Prostate gland (tissue), 2 donors: ENCODE measurements at places on chromosomes 6 and 20. TPM values are rescaled to one million over a fixed set of nuclear protein-coding genes. Genes with fewer than 3 reads are reported as not detected.

RNF182 gene
- not detected for total RNA-seq

GMPR gene
- total RNA-seq, result 266 TPM

ADAM33 gene
- 18.2 TPM for total RNA-seq

CALHM5 gene
- 0.32 TPM for total RNA-seq

DNA sequence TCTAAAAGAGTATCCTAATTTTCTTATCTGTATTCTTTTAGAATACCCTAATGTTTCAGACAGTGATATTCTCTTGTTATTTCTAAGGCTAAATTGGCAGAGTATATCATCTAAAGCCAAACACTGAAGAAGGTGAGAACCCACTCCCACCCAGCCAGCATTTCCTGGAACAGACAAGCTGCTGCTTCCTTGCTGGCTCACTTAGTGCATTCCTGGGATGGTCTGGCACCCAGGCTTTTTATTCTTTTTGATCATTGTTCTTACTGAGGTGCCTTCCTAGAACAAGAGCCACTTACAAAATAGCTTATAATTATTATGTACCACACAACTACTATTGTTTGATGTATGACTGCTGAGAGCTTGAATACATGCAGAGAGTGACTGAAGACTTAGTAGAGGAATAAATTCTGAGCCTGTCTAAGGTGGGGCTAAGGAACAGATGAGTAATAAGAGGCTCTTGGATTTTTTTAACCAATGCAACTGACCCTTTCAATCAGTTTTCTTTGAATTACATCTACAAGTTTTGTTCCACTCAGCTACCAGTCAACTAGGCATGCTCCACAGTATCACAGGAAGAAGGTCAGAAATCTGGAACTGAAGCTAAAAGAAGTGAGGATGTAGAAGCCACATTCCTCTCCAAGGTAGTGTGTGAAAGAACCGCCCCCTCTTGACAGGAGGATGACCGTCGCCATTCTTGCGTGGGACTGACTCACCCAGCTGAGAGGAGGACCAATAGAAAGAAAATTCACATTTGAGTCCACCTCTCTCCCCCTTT lies 30.1 kb downstream of the PRPH2 start:
- no peaks in the 10 kb centered on the region for H3K4me1 ChIP-seq
- no peaks in the 10 kb centered on the region for H3K27me3 ChIP-seq

DNA sequence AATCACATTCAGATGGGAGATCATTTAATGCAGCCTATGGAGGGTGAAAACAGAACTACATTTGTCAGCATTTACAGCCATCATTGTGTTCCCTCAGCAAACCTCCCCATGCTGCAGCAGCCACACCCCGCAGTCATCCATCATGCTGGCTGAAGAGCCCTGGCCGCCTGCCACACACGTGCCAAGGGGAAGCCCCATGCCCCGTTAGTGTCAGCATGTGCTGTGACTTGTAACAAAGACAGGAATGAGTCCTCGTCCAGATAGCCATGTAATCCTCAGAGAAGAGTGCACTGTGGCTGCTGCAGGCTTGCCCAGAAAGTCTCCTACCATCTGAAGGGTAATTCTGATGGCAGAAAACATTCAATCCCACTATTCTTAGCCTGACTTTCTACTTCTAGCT lies 1097.8 kb downstream of the KIF16B start:
- no peaks in the 10 kb centered on the region for H3K36me3 ChIP-seq
- no peak overlapping the region for H3K4me3 ChIP-seq
- H3K27me3 ChIP-seq, result no peaks in the 10 kb centered on the region
- no peaks in the 10 kb centered on the region for H3K4me1 ChIP-seq
- H3K27ac ChIP-seq, result no peak overlapping the region
- DNase-seq, result peak; percentile 46

- H3K36me3 ChIP-seq, result no peaks in the 10 kb centered on the region
- H3K27ac ChIP-seq, result no peak overlapping the region
- no peak overlapping the region for H3K4me3 ChIP-seq
- H3K27me3 ChIP-seq, result no peaks in the 10 kb centered on the region
These were observed 9.3 kb upstream of the ARID1B start for GRCh38 chr6:156767603-156768467.

- H3K4me3 ChIP-seq, result no peak overlapping the region
- H3K4me1 ChIP-seq, result no peaks in the 10 kb centered on the region
- H3K36me3 ChIP-seq, result no peaks in the 10 kb centered on the region
- no peaks in the 10 kb centered on the region for H3K27me3 ChIP-seq
These were observed 42.0 kb downstream of the IRAK1BP1 start for GRCh38 chr6:78909391-78909790.

GRCh38 chr20:20492521-20493332 lies 124.8 kb downstream of the INSM1 start:
- H3K4me3 ChIP-seq, result no peak overlapping the region
- H3K4me1 ChIP-seq, result no peaks in the 10 kb centered on the region
- H3K27ac ChIP-seq, result no peak overlapping the region
- no peaks in the 10 kb centered on the region for H3K36me3 ChIP-seq
- no peak for DNase-seq

DNA sequence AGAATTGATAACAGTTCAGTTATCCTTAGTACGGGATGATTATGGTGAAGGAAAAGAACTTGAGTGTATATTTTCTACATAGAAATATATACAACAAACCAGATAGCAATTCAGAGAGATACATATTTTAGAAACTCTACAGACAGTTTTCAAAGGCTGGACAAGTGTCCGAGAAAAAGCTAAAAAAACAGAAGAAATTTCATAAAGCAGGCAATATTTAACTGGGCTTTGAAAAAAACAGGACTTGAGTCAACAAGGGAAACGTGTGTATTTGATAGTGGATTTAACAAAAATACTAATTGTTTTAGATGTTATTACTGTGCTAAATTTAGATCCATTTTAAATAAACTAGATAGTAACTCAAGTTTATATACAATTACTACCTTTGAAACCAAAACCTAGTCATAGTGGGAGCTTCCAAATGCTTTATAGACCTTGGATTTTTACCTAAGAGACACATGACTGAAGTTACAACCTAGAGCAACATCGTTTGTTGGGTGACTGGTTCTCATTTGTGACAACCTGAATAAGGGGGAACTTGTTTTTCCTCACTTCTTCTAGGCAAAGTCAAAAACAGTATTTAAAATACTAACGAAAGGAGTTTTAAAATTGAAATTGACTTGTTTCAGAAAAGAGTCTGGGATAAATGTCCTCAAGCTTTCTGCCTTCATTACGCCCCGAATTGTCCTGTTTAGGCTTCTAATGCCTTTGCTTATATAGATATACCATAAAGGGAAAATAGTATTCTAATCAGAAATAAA lies 116.7 kb upstream of the PRSS16 start:
- DNase-seq, result no peak
- no peaks in the 10 kb centered on the region for H3K27me3 ChIP-seq
- no peaks in the 10 kb centered on the region for H3K36me3 ChIP-seq

GRCh38 chr6:39685489-39685826 lies 39.8 kb downstream of the KIF6 start:
- no peak overlapping the region for H3K4me3 ChIP-seq
- no peak for DNase-seq
- no peaks in the 10 kb centered on the region for H3K36me3 ChIP-seq

- no peak for DNase-seq
- no peak overlapping the region for H3K4me3 ChIP-seq
- H3K27me3 ChIP-seq, result peaks cover 3% of the 10 kb centered on the region
- H3K27ac ChIP-seq, result no peak overlapping the region
- H3K4me1 ChIP-seq, result no peaks in the 10 kb centered on the region
These were observed 54.4 kb downstream of the PRR18 start for GRCh38 chr6:166253778-166254204.

DNA sequence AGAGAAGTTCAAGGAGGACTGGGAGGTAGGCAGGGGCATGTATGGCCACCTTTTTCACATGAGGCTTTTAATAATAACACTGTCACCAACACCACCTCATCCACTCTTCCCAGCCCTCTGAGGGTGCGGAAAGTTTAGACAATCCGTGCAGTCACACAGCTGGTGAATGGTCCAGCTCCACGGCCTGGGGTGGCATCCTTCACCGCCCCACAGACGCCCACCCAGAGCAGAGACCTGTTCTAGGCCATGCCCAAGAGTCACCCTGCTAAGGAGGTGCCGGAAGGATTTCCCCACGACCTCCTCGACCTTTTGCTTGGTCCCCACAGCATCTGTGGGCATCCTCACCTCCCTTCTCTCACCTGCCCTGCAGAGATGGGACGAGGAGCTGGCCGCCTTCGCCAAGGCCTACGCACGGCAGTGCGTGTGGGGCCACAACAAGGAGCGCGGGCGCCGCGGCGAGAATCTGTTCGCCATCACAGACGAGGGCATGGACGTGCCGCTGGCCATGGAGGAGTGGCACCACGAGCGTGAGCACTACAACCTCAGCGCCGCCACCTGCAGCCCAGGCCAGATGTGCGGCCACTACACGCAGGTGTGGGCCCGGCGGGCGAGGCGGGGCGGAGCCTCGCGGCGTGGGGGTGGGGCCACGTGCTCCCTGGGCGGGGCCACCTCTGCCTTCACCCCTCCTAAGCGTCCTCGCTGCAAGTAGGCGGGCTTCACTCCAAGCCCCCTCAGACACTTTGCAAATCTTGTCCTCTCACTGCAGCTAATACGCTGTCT lies 4.4 kb downstream of the PI16 start:
- H3K36me3 ChIP-seq, result no peaks in the 10 kb centered on the region
- H3K27ac ChIP-seq, result no peak overlapping the region
- H3K4me1 ChIP-seq, result no peaks in the 10 kb centered on the region
- H3K4me3 ChIP-seq, result no peak overlapping the region
- H3K27me3 ChIP-seq, result no peaks in the 10 kb centered on the region

DNA sequence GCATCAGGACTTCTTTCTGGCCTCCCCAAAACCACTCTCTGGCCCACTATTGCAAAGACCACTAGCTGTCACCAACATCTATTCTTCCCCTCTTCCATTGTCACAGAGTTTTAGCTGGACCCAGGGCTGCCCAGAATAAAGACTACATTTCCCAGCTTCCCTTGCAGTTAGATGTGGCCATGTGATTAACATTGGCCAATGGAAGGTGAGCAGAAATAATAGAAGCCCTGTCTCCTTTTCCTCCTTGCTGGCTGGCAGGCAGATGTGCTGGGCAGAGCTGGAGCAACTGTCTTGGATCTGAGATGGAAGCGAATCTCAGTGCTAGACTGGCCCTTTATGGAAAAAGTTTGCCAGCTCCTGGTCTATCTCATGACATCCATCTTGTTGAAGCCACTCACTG lies 97.0 kb downstream of the KCNB1 start:
- no peaks in the 10 kb centered on the region for H3K4me1 ChIP-seq
- DNase-seq, result no peak
- no peak overlapping the region for H3K4me3 ChIP-seq
- no peaks in the 10 kb centered on the region for H3K27me3 ChIP-seq
- no peaks in the 10 kb centered on the region for H3K36me3 ChIP-seq
- no peak overlapping the region for H3K27ac ChIP-seq

DNA sequence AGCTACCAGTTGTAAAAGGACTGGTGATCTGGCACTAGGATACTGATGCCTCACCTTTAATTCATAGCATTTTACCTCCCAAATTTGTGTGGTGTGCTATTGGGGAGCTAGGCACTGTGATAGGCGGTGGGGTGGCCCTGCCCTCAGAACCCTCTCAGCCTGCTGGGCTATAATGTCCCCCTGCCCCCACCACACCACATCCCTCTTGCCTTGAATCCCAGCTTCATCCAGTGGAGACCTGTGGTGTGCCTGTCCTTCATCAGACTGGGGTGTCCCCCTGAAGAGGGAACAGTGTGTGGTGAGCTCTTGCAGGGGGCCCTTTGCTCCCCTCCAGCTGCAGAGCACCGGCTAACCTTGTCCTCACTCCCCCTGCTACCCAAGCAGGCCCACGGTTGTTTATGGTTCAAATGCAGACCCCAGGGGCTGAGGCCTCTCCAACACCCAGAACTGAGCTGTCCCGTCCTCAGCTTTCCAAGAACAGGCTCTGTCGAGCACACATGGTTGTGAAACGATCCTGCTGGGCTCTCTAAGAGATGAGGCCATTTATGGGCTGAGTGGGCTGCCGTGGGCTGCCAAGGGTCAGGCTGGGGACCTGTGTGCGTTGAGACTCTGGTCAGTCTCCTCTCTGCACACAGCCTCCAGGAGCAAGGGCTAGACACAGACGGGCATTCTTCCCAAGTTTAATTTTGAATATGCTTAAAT lies 26.9 kb upstream of the VEGFA start:
- no peaks in the 10 kb centered on the region for H3K36me3 ChIP-seq
- H3K27me3 ChIP-seq, result no peaks in the 10 kb centered on the region
- H3K4me1 ChIP-seq, result peaks cover 12% of the 10 kb centered on the region
- DNase-seq, result no peak
- H3K27ac ChIP-seq, result peak overlapping the region; percentile 93

DNA sequence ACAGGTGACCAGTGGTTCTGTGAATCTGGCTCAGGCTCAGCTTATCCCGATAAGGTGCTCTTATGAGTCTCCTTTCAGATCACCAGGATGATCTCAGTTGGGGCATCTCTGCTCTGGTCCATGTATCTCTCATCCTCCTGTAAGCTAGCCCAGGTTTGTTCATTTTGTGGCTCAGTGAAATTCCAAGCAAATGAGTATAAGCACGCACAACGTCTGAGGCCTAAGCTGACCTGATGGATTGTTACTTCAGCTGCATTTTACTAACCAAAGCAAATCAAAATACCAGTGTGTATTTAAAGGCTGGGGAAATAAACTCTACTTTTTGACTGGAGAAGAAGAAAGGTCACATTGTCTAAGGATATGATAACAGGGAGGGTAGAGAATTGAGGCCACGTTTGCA lies 551.0 kb upstream of the BTBD3 start:
- DNase-seq, result no peak
- no peak overlapping the region for H3K27ac ChIP-seq
- no peaks in the 10 kb centered on the region for H3K27me3 ChIP-seq
- H3K36me3 ChIP-seq, result no peaks in the 10 kb centered on the region

DNA sequence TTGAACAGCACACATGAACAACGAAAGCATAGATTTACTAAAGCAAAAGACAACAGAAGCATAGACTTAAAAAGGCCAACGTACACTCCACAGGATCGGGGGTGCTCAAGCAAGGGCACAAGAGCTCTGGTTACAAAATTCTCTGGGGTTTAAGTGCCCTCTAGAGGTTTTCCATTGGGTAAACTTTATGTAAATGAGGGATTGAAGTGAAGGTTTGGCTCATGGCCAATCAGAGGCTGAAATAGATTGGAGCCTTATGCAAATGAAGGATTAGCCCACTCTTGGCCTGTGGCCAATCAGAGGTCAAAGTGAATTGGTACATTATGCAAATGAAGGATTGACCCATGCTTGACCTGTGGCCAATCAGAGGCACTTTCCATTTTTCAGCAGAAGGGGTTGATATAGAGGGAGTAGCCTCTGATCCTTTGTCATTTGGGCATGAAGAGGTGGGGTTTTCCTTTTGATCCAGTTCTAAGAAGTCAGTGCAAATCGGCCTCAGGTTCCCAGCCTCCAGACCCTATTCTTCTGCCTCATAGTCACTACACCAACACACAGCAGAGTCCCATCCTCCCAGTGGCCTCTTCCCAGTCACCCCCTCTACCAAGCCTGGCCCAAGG lies 244.9 kb downstream of the THBS2 start:
- H3K27me3 ChIP-seq, result no peaks in the 10 kb centered on the region
- H3K36me3 ChIP-seq, result no peaks in the 10 kb centered on the region
- H3K4me1 ChIP-seq, result no peaks in the 10 kb centered on the region
